ENCODE measurements at places on chromosomes 13 and 19.

DNA sequence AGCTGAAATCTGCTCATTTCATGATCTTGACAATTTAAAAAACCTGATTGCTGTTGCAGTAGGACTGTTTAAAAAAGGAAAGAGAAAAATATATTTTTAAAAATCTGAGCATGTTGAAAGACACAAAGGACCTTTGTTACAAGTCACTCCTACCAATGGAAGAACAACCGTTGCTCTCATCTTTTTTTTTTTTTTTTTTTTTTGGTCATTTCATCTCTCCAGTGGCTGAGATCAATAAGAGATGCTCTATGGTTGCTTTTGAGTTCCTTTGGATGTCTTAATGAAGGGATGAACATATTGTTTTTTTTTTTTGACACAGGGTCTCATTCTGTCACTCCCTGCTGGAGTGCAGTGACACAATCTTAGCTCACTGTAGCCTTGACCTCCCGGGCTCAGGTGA is 29.2 kb downstream of the LRCH1 start:
- no peak for DNase-seq

- DNase-seq: no peak
Observed at GRCh38 chr13:100604918-100605710, 16.5 kb upstream of the GGACT start.

DNA sequence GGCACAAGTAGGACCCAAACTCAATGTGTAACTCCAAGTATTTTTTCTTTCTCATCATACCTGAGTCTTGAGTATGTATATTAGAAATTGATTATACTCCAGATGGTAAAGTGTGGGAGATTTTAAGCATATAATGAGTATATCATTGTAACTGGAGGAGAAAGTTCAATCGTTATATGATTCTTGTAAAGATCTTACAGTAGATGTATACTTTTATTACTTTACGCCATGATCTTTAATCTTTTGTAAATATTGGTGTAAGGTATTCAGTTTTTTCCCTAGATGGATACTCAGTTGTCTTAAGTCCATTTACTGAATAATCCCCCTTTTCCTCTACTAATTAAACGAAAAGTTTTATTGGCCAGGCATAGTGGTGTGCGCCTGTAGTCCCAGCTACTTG is 25.2 kb downstream of the PAN3 start:
- DNase-seq: no peak

GRCh38 chr19:11089254-11090013 is at the start of gene LDLR:
Gene LDLR (plus strand): TSS chr19:11089463. CDS start chr19:11089549, 86 bp downstream.
- peak; percentile 86 for DNase-seq

DNA sequence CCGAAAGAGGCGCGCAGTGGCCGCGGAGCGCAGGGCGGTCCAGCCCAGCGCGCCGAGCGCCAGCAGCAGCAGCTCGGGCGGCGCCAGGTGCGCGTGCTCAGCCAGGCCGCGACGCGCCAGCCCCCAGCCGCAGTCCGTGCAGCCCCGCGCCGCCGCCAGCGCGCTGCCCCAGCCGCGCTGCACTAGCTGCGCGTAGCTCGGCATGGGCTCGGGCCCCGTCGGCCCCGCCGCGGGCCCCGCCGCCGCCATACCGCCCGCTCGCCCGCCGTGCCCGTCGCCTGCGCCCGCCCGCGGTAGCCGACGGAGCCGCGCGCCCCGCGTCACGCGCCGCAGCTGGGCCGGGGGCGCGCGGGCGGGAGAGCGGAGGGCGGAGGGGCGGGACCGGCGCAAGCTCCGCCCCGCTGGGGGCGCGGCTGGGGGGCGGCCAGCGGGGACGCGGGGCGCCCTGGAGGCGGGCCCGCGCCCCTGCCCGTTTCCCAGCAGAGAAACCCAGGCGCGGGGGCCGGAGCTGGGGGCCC is at the start of gene CERS1:
Gene CERS1, minus strand, starts transcription at position 335 of the 518 bp plus-strand sequence. Its CDS starts 86 bp downstream, at position 249.
- DNase-seq: no peak
